ENCODE measurements at places on chromosomes 7 and 10. TPM values are rescaled to one million over a fixed set of nuclear protein-coding genes. Genes with fewer than 3 reads are reported as not detected.

- no peak for DNase-seq
- no peak overlapping the region for H3K4me3 ChIP-seq
- H3K27ac ChIP-seq, result no peak overlapping the region
- no peaks in the 10 kb centered on the region for H3K4me1 ChIP-seq
Observed at GRCh38 chr7:69445541-69445940, 152.7 kb upstream of the AUTS2 start.

GRCh38 chr10:119931871-119932270 is 39.3 kb downstream of the SEC23IP start:
- H3K27me3 ChIP-seq, result no peaks in the 10 kb centered on the region
- DNase-seq, result no peak
- H3K36me3 ChIP-seq, result peaks cover 87% of the 10 kb centered on the region
- no peak overlapping the region for H3K27ac ChIP-seq

DNA sequence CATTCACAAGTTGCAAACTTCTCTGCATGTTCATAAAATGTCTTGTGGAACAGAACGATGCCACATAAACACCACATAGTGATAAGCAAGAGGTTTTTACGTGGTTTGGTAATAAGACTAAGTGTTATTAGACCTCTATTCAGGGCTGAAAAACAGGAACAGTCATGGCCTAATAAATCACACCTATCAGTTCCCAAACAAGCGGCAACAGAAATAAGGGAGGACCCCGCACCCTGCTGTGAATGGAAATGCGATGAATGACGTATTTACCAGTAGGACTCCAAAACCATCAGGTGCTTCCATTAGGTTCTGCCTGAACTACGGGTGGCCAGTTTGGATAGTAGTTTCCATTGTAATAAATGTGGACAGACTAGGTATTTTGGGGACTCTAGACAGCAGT is 129.1 kb downstream of the TAX1BP1 start:
- H3K27me3 ChIP-seq, result no peaks in the 10 kb centered on the region
- H3K36me3 ChIP-seq, result no peaks in the 10 kb centered on the region
- DNase-seq, result no peak
- no peak overlapping the region for H3K27ac ChIP-seq
- no peak overlapping the region for H3K4me3 ChIP-seq

- H3K4me1 ChIP-seq, result no peaks in the 10 kb centered on the region
- no peak for DNase-seq
- H3K27ac ChIP-seq, result no peak overlapping the region
- H3K27me3 ChIP-seq, result no peaks in the 10 kb centered on the region
Observed at GRCh38 chr10:120580918-120581895, 124.2 kb downstream of the PLPP4 start.

DNA sequence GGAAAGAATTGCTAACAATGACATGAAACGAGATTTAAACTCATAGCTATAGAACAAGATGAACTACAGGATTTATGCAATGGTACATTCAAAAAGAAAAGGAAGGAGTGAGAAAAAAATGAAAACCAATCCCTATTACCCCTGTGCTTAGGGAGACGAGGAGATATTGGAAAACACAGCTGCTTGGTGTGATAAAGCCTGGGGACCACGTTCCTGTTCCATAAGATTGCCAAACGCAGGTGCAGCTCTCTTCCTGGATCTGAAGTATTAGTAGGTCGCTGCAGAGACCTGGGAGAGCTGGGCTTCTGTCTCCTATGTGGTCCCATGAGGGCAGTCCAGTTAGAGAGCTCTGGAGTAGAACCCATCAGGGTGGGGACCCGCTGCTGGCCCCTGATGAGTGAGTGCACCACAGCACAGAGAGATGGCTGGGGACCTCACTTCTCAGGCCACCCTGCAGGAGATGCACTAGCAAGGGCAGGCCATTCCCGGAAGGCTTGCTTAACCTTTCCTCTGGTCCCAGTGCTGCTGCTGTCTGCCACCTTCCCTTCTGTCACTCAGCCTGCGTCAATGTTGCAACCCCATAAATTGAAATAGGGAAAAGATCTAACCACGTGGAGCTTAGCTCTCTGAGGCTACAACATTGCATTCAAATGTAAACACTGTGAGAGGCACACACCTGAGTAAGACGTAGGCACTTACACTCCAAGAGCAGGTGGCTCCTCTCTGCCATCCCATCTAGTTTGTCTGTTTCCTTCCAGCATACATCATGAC is 57.9 kb downstream of the MTPN start:
- no peaks in the 10 kb centered on the region for H3K36me3 ChIP-seq
- H3K4me3 ChIP-seq, result no peak overlapping the region
- no peaks in the 10 kb centered on the region for H3K27me3 ChIP-seq
- H3K27ac ChIP-seq, result no peak overlapping the region
- no peaks in the 10 kb centered on the region for H3K4me1 ChIP-seq

DNA sequence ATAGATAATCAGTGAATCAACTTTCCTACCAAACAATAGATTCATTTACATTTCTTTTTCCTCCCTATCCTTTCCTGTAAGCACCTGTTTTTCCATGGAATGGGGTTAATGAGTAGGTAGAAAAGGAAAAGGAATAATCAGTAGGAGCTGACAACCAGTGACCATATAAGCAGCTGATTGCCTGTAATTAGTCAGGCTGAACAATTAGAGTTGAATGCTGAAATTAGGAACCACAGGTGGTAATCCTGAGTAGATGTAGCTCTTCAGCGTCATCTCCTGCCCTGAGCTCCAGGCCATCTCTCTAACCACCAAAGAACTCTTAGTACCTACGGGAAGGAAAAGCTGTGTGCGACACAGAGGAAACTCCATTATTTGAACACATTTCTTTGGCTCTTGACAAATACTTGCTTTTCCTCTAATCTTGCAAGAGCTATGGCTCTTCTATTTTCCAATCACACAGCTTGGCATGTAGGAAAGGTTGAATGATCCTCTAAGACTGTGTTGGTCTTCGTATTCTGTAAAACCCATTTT is 63.8 kb downstream of the KLHDC10 start:
- H3K27ac ChIP-seq, result no peak overlapping the region
- no peaks in the 10 kb centered on the region for H3K27me3 ChIP-seq
- H3K4me3 ChIP-seq, result no peak overlapping the region
- peaks cover 60% of the 10 kb centered on the region for H3K36me3 ChIP-seq
- H3K4me1 ChIP-seq, result no peaks in the 10 kb centered on the region

GRCh38 chr7:45123913-45124710 is 12.6 kb upstream of the TBRG4 start:
- H3K27me3 ChIP-seq, result no peaks in the 10 kb centered on the region
- DNase-seq, result no peak
- no peak overlapping the region for H3K4me3 ChIP-seq
- no peaks in the 10 kb centered on the region for H3K36me3 ChIP-seq

- H3K36me3 ChIP-seq, result peaks cover 46% of the 10 kb centered on the region
- H3K27ac ChIP-seq, result no peak overlapping the region
- no peaks in the 10 kb centered on the region for H3K27me3 ChIP-seq
- DNase-seq, result no peak
- no peaks in the 10 kb centered on the region for H3K4me1 ChIP-seq
Observed at GRCh38 chr10:77827366-77827765, 99.2 kb downstream of the DLG5 start.

GRCh38 chr10:116194061-116194460 is 78.9 kb downstream of the GFRA1 start:
- no peaks in the 10 kb centered on the region for H3K36me3 ChIP-seq
- H3K27me3 ChIP-seq, result no peaks in the 10 kb centered on the region
- no peak overlapping the region for H3K27ac ChIP-seq
- no peaks in the 10 kb centered on the region for H3K4me1 ChIP-seq
- no peak for DNase-seq

DNA sequence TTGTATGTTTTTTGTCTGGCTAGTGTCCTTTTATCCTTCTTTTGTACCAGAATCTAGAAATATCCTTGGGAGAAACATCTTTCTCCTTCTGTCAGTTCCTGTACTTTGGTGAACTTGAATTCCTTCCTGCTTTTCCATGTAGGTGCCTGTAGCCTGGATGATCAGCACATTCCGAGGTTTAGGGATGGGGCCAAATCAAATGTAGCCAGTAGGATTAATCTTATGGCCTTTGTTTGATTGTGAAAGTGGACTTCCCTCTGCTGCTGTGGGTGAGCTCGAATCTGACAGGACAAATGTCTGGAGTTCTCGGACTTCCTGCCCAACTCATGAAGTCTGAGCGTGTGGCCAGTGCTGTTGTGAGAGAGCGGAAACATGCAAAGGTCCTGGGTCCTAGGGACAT is 33.2 kb upstream of the NAMPT start:
- H3K36me3 ChIP-seq, result no peaks in the 10 kb centered on the region
- H3K4me3 ChIP-seq, result no peak overlapping the region
- H3K27ac ChIP-seq, result no peak overlapping the region
- no peaks in the 10 kb centered on the region for H3K4me1 ChIP-seq

- H3K27me3 ChIP-seq, result no peaks in the 10 kb centered on the region
- peaks cover 12% of the 10 kb centered on the region for H3K36me3 ChIP-seq
- no peak overlapping the region for H3K4me3 ChIP-seq
- H3K27ac ChIP-seq, result no peak overlapping the region
- no peak for DNase-seq
Observed at GRCh38 chr7:105655500-105656380, 74.4 kb upstream of the EFCAB10 start.

GRCh38 chr7:80876894-80877414 is 41.9 kb downstream of the SEMA3C start:
- H3K27me3 ChIP-seq, result no peaks in the 10 kb centered on the region
- no peak overlapping the region for H3K27ac ChIP-seq
- DNase-seq, result no peak
- no peaks in the 10 kb centered on the region for H3K36me3 ChIP-seq

DNA sequence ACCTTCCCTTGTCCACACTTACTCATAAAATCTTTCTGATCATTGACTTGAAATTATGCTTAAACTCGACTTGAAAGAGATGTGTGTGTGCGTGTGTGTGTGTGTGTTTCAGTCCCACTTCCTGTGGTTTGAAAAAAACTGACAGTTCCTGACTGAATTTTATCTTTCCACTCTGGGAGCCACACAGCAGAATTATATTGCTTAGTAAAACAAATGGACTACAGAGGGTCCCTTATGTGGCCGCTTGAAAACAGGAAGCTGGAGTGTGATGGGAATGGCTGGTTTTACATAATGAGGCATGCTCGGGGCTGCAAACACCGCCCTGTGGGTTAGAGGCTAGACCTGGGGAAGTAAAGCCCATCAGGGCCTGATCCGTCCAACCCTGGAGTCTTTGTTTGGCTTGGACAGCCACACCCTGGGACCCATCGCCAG is 54.8 kb downstream of the LYZL1 start:
- no peak for DNase-seq
- no peaks in the 10 kb centered on the region for H3K4me1 ChIP-seq
- H3K27me3 ChIP-seq, result no peaks in the 10 kb centered on the region
- no peak overlapping the region for H3K4me3 ChIP-seq
- H3K36me3 ChIP-seq, result no peaks in the 10 kb centered on the region
- no peak overlapping the region for H3K27ac ChIP-seq

DNA sequence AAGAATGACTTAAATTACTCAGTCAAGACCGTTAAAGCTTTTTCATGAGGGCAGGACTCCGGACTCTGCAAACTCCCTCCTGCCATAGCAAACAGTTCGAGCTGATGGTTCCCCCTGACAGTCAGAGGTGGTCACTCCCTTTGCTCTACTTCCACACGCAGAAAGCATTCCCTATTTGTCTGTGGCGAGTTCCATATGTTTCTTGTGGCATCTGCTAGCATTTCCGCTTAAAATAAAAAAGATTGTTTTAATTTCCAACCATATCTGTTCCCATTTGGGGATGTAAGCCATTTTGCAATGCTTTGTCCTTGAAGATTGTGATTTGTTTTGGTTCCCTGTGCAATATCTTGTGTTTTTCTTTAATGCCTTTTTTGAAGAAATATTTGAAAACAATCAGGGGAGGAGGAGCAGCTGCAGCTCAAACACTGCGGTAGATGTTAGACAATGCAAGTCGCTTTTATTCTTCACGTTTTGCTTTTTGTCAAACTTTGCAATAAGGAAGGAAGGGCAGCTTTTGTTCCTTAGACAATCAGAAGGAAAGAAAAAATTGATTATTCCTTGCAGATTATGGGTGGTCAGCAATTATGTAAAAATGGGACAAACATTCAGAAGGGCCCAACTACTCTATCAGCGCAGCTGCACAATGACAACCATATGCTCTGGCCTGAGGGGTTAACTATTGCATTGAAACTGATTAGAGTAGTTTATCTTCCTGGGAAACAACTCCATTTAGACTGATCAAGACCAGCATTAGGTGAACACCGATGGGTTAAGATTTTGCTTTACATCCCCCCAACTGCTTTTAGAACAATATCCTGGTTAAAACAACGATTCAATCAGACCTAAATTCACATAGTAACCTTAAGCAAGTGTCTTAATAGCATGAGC is 425.8 kb upstream of the NRP1 start:
- H3K27ac ChIP-seq, result no peak overlapping the region
- no peaks in the 10 kb centered on the region for H3K36me3 ChIP-seq
- H3K27me3 ChIP-seq, result no peaks in the 10 kb centered on the region
- no peak overlapping the region for H3K4me3 ChIP-seq
- DNase-seq, result no peak

DNA sequence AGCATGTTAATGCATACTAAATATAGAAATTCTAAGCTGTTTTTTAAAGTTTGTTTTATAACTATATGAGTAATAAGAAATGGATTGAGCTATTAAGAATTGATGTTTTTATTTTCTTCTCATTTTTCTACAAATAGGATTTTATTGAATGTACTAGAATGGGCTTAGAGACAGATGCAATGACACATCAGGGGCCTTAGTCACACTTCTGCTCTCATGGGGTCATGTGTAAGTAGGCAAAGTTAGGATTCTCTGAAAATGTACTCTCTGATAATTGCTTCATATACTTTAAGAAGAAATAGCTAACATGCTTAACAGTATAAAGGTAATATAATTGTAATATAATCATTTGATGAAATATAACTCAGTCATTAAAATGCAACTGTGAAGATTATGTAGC is 154.6 kb downstream of the ZNF438 start:
- no peaks in the 10 kb centered on the region for H3K4me1 ChIP-seq
- H3K27me3 ChIP-seq, result no peaks in the 10 kb centered on the region
- peaks cover 7% of the 10 kb centered on the region for H3K36me3 ChIP-seq
- H3K27ac ChIP-seq, result no peak overlapping the region
- H3K4me3 ChIP-seq, result no peak overlapping the region

- H3K27ac ChIP-seq, result peak overlapping the region; percentile 93
- peak overlapping the region; percentile 2 for H3K4me3 ChIP-seq
Observed at GRCh38 chr10:131996466-131997365, 15.0 kb upstream of the BNIP3 start.

DNA sequence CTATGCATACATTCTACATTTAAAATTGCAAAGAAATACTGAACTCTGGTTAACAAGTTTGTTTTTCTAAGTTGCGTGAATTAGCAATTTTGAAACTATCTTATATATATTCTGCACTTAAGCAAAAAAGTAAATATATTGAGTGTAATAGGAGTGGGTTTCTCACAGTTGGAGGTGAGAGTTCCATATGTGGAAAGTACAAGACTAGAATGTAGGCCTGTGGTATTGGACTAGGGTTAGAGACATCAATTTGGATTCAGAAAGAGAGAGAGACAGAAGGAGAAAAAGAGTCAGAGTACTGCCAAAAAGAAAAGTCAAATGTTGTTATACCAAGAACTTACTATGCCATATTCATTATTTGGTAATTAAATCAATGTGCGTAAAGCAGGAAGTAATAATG is 47.3 kb upstream of the ITGB8 start:
- H3K27ac ChIP-seq, result no peak overlapping the region
- H3K4me1 ChIP-seq, result no peaks in the 10 kb centered on the region
- no peak overlapping the region for H3K4me3 ChIP-seq
- DNase-seq, result no peak

ATP6V0E2 gene
- 19.6 TPM for total RNA-seq

ANLN gene
- total RNA-seq, result 3.3 TPM

NEUROD6 gene
- total RNA-seq, result not detected

SYT15B gene
- total RNA-seq, result 40.1 TPM

MYH16 gene
- total RNA-seq, result not detected

POLR2J gene
- total RNA-seq, result 35.0 TPM

UPK3B gene
- total RNA-seq, result 25.2 TPM

CLDN4 gene
- 103 TPM for total RNA-seq

AGBL3 gene
- 3.9 TPM for total RNA-seq

ERVW-1 gene
- not detected for total RNA-seq

LDB3 gene
- 2.5 TPM for total RNA-seq

ACSM6 gene
- not detected for total RNA-seq

SUFU gene
- total RNA-seq, result 13.5 TPM

SLC16A12 gene
- total RNA-seq, result 1.9 TPM
